ENCODE measurements at places on chromosomes 4 and X.

DNA sequence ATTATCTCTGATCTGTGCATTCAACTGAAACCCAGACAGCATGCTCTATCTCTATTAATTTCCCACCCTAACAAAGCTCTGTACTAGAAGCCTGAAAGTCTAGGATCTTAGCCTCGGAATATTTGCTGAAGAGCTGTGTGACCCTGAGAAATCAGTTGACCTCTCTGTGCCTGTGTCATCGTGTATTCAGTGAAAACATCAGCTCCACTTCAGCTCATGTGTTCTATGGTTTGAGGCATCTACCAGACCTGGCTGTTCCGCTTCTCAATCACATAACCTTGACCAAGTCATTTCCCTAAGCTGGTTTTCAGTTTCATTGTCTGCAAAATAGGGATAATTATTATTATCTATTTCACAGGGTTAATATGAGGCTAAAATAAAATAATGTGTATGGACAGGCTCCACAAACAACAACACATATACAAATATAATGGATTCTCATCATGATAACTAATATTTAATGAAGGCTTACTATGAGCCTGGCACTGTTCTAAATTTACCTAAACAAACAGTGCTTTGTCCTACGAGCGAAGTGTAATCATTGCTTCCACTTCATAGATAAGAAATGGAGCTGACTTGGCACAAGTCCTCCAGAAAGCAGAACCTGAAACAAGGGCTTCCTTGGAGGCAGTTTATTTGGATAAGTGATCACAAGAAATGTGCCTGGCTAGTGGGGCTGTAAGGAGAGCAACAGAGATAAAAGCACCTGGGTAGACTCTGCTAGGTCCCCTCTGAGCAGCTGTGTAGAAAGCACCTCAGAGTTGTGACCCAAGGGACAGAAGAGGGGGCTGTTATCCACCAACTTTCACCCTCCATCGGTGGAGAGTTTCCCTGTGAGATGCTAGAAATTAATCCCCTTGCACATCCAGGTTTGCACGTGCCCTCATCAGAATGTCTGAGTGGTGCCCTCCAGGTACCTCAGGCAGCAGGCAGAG, 356.9 kb downstream of the RAB28 start:
- no peaks in the 10 kb centered on the region for H3K27me3 ChIP-seq
- H3K4me3 ChIP-seq, result no peak overlapping the region
- no peak overlapping the region for H3K27ac ChIP-seq

GRCh38 chrX:151745651-151746050, 11.1 kb downstream of the CNGA2 start:
- no peak overlapping the region for H3K27ac ChIP-seq
- no peak for ATAC-seq
- H3K27me3 ChIP-seq, result peaks cover 3% of the 10 kb centered on the region
- no peak overlapping the region for H3K4me3 ChIP-seq
- no peaks in the 10 kb centered on the region for H3K36me3 ChIP-seq

DNA sequence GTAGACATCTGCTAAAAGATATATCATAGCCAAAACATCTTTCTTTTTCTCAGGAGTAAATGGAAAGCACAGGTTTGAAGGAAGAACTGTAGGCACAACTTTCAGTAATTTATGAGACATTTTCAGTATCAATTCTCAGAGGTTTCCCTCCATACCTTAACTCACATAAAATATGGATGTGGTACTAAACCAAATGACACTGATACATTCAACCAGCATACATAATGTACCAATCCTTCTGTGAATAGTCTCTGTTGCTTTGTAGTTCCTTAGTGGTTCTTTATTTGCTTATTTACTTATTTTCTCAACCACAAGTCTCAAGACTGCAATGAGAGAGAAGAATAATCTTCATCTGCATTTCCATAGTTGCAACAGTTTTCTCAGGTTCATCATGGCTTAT, 96.1 kb downstream of the ARHGAP24 start:
- no peaks in the 10 kb centered on the region for H3K36me3 ChIP-seq
- H3K27me3 ChIP-seq, result no peaks in the 10 kb centered on the region
- no peaks in the 10 kb centered on the region for H3K4me1 ChIP-seq
- H3K27ac ChIP-seq, result no peak overlapping the region

DNA sequence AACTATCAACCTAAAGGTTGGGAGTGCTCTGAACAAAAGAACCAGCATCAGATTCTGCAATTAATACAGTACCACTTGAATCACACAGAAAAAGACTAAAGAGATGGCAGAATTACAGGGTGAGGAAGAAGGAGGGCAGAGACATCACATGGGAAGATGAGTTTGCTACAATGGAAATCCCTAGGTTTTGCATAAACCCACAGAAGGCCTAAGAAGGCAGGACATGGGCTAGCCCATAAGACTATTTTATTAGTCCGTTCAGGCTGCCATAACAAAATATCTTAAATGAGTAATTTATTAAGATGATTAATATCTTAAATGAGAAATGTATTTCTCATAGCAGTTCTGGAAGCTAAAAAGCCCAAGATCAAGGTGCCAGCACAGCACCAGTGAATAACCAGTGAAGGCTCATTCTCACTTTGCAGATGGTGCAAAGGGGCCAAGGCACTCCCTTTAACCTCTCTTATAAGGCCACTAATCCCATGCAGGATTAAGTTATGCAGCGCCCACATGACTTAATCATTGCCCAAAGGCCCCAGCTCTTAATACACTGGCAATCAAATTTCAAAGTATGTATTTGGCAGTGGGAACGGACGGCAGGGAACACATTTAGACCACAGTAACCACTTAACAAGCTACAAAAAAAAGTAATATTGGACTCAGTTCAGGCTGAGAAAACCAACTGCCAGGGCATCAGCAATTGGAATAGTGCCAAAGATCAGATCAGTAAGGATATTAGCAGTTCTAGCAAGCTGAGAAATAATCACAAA, 47.6 kb upstream of the NEUROG2 start:
- no peak overlapping the region for H3K4me3 ChIP-seq
- H3K27me3 ChIP-seq, result no peaks in the 10 kb centered on the region
- ATAC-seq, result no peak
- no peak overlapping the region for H3K27ac ChIP-seq

- H3K4me1 ChIP-seq, result no peaks in the 10 kb centered on the region
- H3K36me3 ChIP-seq, result peaks cover 92% of the 10 kb centered on the region
- ATAC-seq, result no peak
- H3K4me3 ChIP-seq, result no peak overlapping the region
- H3K27me3 ChIP-seq, result no peaks in the 10 kb centered on the region
Measured at GRCh38 chr4:519203-519651, 20.2 kb downstream of the PIGG start.

- no peaks in the 10 kb centered on the region for H3K27me3 ChIP-seq
- no peaks in the 10 kb centered on the region for H3K36me3 ChIP-seq
- no peak overlapping the region for H3K4me3 ChIP-seq
- H3K27ac ChIP-seq, result no peak overlapping the region
- H3K4me1 ChIP-seq, result peaks cover 4% of the 10 kb centered on the region
Measured at GRCh38 chr4:87209696-87210095, 10.7 kb downstream of the KLHL8 start.

DNA sequence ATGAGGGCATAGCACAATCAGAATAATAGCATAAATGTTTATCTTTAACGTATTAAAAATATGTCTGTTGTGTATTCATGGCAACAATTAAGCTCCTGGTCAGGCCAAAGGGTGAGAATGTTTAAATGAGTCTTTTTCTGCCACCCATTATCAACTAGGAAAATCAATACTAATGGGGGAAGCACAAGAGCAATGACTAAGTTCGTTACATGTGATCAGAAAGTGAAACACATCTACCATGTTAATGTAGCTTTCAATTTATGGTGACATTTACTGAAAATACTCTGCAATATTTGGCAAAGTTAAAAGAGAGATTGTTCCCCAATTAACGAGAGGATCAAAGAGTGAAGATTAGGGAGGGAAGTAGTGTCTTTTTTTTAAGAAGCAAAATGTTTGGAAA, 143.7 kb downstream of the NAA11 start:
- H3K4me1 ChIP-seq, result no peaks in the 10 kb centered on the region
- no peak overlapping the region for H3K4me3 ChIP-seq
- H3K36me3 ChIP-seq, result no peaks in the 10 kb centered on the region
- ATAC-seq, result no peak
- no peaks in the 10 kb centered on the region for H3K27me3 ChIP-seq
- no peak overlapping the region for H3K27ac ChIP-seq

All from activated T-helper 17 cell treated with anti-CD3 and anti-CD28 coated beads, Interleukin-2, amount 50 U/mL, for 72 hours (primary cell).